ENCODE measurements at places on chromosomes 16 and 17. TPM values are rescaled to one million over a fixed set of nuclear protein-coding genes. Genes with fewer than 3 reads are reported as not detected.

Gene CCL1
- not detected for total RNA-seq

Gene CCDC40
- 5.9 TPM for total RNA-seq

Gene MT1A
- total RNA-seq = 17.8 TPM

Gene DLX4
- 3.3 TPM for total RNA-seq

Gene GPR142
- total RNA-seq = not detected

Gene IRX3
- 4.5 TPM for total RNA-seq

Gene HBZ
- not detected for total RNA-seq

Gene HEATR9
- not detected for total RNA-seq

Gene TIMM22
- total RNA-seq = 25.2 TPM

Gene OR2C1
- total RNA-seq = not detected

Gene GLIS2
- 32.1 TPM for total RNA-seq

Gene CA4
- not detected for total RNA-seq

Gene CIBAR2
- total RNA-seq = not detected

Gene ALDH3A1
- total RNA-seq = 783 TPM

Gene COL1A1
- 7.9 TPM for total RNA-seq

Gene TMC5
- total RNA-seq = 6.4 TPM

Gene CBLN1
- total RNA-seq = not detected

Gene EPOP
- total RNA-seq = 13.5 TPM

Gene SAP30BP
- total RNA-seq = 124 TPM

Gene ZNF629
- 17.4 TPM for total RNA-seq

Gene TBC1D3B
- total RNA-seq = 2.4 TPM

Gene FAM20A
- total RNA-seq = not detected

Gene CRYM
- total RNA-seq = 1.9 TPM

Gene C17orf113
- total RNA-seq = 0.59 TPM

Gene TEX14
- 0.06 TPM for total RNA-seq

Gene CD300E
- not detected for total RNA-seq

Gene NAA38
- 236 TPM for total RNA-seq

Gene MYO15A
- total RNA-seq = 0.63 TPM

Gene ASGR2
- total RNA-seq = not detected

Gene KRT33A
- total RNA-seq = not detected

Gene CD300C
- 0.08 TPM for total RNA-seq

Gene ALOX12
- total RNA-seq = not detected

Gene PRAC1
- not detected for total RNA-seq

Gene MLYCD
- total RNA-seq = 2.1 TPM

Data from A549 treated with RU486 at 1 μM for 4 hours (cell line).